Epithelial cell of proximal tubule (primary cell): ENCODE measurements at places on chromosomes 1 and 21. TPM values are rescaled to one million over a fixed set of nuclear protein-coding genes. Genes with fewer than 3 reads are reported as not detected.

CADM3 gene
- not detected in 2 replicates for total RNA-seq

IL20 gene
- total RNA-seq = not detected in 2 replicates

DNA sequence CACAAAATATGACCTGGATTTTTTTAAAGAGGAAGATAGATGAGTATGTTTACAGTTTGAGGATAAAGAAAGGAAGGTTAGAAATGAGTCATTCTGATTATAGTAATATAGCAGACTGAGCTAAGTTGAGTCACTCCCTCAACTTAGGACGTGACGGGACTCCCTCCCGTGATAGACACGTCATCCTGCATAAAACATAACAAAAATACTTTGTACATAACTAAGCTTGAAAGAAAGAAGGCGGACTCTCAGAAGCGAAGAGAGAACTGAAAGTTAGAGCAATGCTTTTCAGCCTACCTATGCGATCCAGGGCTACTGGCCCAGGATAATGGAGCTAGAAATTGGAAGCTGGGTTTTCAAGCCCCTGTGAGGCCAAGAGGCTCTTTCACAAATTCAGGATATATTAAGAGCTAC is 53.0 kb upstream of the DESI2 start:
- DNase-seq = no peak

DNA sequence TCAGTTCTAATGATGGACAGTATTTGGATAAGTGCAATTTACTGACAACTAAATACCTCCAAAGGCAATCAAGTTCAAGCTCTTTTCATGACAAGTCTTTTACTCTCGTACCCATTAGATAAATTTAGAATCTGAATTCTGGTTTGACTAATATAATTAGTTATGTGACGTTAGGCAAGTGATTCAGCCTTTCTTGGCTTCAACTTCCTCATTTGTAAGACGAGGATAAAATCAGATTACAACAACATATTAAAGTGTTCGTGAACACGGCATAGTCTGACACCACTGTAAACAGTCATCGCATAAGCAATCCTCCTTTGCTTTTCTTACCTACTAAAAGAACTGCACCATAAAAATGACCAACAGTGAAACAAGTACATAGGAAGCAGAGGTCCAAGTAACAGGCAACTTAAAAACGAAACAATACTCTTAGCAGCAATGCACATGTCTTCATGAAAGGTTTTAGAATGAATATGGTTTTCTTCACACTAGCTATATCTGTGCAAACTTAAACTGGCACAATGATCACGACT is 25.7 kb downstream of the COA6 start:
- no peak for DNase-seq

SPRR1B gene
- total RNA-seq = 0.75 TPM in 1 of 2 replicates, not detected in the other

- no peak for DNase-seq
Measured at GRCh38 chr1:27598295-27598687, 5.7 kb downstream of the AHDC1 start.

OR6N1 gene
- total RNA-seq = not detected in 2 replicates

- no peak for DNase-seq
Measured at GRCh38 chr1:37722181-37723071, 30.1 kb downstream of the CDCA8 start.

RPRD2 gene
- 8.1 and 8.6 TPM in 2 replicates for total RNA-seq

- DNase-seq = no peak
Measured at GRCh38 chr21:36483095-36483494, 3.2 kb upstream of the CLDN14 start.

VCAM1 gene
- 14.0 and 49.2 TPM in 2 replicates for total RNA-seq

DNA sequence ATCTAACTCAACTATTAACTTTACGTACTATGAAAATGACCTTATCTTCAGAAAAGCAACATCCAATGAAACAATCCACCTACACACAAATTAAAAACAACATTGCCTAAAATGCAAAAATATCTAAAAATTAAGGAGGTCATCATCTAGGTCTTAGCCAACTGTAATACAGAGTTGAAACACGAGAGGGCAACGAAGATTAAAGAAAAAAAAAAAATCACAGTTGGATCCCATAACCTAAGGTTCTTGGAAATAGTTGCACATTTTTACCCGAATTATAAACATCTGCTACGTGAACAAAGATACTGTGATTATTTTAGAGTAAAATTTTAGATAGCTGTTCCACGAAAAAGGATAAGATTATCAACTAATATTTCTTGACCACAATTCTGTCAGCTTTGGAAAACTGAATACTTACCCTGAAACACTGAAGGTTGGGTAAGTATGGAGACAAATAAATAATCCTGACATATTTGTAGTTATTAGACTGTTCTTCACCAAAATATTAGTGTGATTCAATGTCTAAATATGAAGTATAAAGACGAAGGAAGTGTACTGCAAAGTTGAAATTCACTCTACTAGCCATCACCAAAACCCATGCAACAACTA is 88.0 kb upstream of the AK4 start:
- no peak for DNase-seq

GRCh38 chr1:218743861-218744505 is 398.8 kb downstream of the TGFB2 start:
- no peak for DNase-seq

DNA sequence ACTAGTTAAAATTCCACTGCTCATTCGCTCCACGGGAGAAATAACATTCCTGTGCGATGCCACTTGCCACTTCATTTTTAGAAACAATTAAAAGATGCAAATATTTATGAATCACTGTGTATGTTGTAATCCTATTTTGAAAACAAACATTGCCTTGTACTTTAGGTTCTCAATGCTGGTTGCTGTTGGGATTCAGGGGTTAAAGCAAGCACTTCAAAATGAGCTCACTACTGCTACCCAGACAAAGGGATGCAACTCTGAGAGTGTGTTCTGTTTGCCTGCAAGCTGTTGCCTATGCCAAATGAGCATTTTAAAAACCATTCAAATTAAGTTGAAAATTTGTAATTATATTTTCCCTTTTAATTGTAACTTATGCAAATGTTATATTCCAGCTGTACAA is 87.5 kb downstream of the RWDD3 start:
- no peak for DNase-seq

TRAPPC3 gene
- 95.9 and 136 TPM in 2 replicates for total RNA-seq

DNA sequence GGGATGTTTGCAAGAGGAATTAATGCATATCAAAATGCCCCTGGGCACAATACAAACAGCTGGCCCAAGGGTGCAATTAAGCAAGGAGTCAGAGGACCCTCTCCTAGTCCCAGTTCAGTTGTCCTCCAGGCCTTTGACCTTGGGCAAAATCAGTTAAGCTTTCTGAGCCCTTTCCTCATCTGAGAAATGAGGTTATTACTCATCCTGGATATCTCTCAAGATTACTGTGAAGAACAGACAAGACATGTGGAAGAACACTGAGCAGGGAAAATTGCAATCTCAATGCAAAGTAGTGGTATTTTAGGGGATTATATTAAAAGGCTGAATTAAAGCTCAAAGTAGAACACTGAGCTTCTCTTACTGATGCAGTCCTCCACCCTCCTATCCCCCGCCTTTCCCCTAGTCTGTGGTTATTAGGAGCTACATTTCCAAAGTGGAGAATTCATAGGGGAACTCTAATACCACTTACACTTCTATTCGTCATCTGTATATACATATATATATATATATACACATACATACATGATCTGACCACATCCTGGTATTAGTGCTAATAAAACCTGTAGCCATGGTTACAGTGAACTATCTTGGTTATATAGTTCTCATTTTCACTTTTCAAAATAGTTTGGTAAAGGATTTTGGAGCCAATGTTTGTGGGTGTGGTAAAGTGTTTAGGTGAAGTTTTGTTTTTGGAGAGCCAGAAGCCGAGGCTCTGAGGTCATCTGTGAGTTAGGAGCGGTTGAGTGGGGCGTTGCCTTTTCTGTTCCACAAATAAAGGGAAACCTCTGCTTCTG is 18.1 kb downstream of the KIAA0040 start:
- DNase-seq = no peak

DNA sequence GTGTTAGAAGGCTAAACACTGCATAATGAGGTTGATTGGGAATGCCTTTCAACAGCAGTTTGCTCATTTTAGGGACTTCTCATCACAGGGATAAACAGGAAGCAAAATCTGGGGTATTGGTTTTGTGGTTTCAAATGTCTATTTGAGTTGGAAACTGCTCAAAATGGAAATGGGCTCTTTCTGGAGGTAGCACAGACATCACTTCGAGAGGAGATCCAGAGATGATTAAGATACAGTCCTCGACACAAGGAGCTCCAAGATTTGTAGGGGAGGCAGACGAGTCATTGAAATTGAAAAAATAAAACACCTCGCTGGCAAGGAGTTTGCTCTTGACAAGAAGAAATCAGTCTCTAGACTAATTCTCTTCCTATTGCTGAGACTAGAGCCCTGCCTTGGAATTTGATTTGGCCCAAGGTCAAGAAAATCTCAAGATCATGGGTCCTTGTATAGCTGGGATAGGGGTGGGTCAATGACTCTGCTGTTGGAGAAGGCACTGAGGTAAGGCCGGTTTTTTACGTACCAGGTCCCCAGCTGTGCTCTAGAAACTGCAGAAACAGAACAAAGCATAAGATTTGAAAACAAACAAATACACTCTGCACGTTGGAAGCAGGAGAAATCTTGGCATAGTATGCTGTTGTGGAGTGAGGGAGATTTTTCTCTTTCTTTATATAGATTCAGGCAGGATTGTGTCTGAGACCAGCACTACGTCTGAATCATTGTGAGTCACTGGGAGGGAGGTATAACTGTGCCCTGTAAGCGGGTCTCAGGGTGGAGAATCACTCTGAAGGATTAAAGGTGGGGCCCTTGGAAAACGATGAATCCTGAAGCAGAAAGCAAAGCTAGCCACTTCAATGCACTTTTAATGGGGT is 17.7 kb upstream of the KLHDC8A start:
- no peak for DNase-seq

GRCh38 chr1:89802051-89802450 is 18.8 kb upstream of the LRRC8D start:
- DNase-seq = no peak

DNA sequence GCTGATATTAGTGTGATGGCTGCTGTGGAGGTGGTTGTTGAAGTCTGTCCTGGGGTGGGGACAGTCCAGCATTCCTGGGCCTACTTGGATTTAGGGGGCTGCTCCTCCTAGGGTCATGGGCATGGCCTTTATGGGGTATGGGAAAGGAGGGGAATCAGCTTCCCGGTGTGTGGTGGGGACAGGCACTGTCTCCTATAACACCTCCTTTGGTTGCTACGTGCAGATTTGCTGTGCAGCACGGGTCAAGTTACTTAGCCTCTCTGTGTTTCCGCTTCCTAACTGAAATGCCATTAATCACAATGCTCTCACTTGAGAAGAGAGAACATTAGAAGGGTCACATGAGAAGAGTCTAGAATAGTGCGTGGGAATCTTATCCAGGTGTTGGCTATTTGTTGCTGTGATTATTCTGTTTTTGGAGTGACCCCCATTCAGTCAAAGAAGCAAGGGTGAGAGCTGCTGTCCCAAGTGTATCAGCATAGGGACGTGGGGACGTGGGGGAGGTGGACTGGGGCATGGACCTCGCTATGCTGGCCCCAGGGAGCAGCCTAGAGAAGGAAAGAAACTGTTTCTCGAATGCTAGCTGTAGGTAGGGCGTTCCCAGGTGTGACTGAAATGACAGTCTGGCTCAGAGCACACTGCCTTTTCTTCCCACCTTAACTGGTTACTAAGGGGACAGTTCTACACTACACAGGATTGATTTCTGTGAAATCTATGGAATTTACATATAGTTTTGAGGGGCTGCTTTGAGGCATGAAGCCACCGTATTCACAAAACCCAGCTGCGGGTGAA is 19.9 kb downstream of the SOX13 start:
- no peak for DNase-seq

DNA sequence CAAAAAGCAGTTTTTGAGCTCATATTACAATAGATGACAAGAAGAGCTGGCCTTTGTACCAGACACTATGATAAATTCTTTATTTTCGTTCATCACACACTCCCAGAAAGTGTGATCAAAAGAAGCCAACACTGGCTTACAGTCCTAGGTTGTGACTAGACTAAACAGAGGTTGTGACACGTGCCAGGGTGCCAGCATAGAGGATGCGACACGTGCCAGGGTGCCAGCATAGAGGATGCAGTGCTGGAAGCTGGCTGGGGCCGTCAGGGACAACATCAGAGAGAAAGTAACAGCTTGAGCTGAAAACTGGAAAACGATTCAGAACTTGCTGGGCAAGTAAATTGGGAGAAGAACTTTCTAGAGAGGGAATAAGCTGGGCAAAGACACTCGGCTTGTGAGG is 2.2 kb downstream of the MTARC1 start:
- no peak for DNase-seq

DNA sequence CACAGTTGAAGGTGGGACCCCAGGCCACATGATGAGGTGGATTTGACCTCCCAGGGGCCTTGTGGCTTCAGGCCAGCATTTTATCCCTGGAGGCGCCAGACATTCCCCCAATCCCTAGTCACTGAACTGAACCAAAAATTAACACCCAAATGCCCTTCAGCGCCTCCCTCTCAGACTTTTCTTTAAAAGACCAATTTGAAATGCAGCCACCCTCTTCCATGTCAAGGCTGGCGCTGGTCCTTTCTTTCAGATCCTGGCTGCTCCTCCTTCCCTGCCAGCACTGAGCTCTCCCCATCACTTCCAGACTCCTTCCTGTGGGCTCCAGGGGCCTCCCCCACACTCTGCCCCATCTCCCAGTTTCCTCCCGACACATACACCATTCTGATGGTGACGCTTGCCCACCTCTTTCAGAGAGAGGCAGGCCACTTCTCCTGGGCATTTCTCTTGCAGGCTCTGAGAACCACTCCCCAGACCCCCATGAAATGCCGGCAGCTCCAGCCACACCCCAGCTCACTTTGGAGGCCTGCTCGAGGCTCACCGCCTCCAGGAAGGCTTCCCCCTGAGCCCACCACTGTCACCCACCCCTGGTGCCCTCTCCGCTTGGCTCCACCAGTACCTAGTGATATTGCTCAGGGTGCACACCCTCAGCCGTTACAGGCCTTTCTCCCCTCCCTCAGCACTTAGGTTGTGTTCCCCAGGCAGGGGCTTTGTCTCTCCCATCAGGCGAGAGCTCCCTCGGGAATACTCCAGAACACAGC is 27.0 kb downstream of the NAV1 start:
- DNase-seq = no peak

ATP1A2 gene
- not detected in 2 replicates for total RNA-seq

CFHR4 gene
- not detected in 2 replicates for total RNA-seq

DNA sequence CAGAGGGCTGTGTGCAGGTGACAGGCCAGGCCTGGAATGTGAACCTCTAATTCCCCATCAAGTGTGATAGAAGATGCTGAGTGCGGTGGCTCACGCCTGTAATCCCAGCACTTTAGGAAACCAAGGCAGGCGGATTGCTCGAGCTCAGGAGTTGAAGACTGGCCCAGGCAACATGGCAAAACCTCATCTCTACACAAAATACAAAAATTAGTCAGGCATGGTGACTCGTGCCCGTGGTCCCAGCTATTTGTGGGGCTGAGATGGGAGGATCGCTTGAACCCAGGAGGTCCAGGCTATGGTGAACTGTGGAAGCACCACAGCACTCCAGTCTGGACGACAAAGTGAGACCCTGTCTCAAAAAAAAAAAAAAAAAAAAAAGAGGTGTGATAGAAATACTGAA is 40.1 kb upstream of the PUM1 start:
- DNase-seq = no peak

ATP6V1G3 gene
- not detected in 2 replicates for total RNA-seq
